Skin of body (tissue), 3 donors: ENCODE measurements at places on chromosomes 12 and 14. TPM values are rescaled to one million over a fixed set of nuclear protein-coding genes. Genes with fewer than 3 reads are reported as not detected.

Gene ZNF140
- total RNA-seq = 39.3 TPM

DNA sequence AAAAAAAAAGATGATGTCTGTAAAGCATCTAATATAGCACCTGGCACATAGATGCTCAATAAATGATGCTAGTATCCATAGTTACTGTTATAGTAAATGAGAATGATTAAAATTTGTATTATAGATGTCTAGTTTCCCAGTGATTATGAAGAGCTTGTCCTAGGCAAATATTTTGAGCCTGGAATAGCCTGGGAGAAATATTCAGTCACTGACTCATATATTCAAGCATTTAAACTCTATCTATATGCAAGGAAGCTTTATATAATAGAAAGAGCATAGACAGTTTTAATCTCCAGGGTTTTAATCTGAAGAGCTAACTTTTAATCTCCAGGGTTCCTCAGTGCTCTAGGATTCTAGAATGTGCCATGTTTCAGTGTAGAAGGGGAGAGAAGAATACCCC, 91.5 kb upstream of the VASH1 start:
- DNase-seq = no peak

- DNase-seq = no peak
Measured at GRCh38 chr12:101051901-101052550, 158.0 kb downstream of the SLC5A8 start.

DNA sequence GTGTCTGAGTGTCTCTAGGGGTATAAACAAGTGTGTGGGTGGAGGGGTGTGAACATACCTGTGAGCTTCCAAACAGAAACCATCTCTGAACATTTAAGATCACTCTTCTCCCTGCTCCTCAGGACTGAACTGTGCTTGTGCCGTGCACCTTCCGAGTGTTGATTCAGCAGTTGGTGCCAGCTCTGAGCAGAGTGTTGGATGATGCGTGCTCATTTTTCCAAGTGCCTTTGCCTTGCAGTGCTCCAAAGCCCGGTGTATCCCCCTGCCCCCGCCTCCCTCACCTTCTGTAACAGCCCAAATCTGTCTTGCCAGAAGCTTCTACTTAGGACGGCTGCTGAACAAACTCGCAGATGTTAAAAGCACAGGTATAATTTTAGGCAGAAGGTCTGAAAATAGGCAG, 4.4 kb downstream of the WSCD2 start:
- no peak for DNase-seq

Gene AMIGO2
- total RNA-seq = 7.8 TPM

Gene HVCN1
- 4.1 TPM for total RNA-seq

- no peak for DNase-seq
Measured at GRCh38 chr12:92277795-92278194, 132.1 kb upstream of the BTG1 start.

Gene CLECL1
- not detected for total RNA-seq

GRCh38 chr14:56751471-56751870, 58.8 kb downstream of the OTX2 start:
- no peak for DNase-seq

- no peak for DNase-seq
Measured at GRCh38 chr12:11623382-11623781, 26.1 kb upstream of the ETV6 start.

DNA sequence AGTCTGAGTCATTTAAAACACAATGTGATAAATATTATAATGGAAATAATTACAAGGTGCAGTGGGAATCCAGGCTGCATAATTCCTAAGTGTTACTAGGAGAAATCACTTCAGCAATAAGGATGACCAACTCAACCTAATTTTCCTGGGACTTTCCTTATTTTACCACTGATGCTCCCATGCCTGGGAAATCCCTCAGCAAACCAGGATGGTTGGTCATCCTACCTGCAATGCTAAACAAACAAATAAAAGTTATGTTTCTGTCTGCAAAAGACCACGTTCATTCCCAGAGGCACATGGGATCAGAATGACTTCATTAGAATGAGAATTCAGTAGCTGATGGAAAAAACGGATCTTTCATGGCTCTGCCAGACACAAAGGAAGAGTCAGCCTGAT, 130.8 kb upstream of the RAP1B start:
- peak; percentile 16 for DNase-seq

GRCh38 chr14:76811561-76811960, 1.1 kb downstream of the ANGEL1 start:
- no peak for DNase-seq

DNA sequence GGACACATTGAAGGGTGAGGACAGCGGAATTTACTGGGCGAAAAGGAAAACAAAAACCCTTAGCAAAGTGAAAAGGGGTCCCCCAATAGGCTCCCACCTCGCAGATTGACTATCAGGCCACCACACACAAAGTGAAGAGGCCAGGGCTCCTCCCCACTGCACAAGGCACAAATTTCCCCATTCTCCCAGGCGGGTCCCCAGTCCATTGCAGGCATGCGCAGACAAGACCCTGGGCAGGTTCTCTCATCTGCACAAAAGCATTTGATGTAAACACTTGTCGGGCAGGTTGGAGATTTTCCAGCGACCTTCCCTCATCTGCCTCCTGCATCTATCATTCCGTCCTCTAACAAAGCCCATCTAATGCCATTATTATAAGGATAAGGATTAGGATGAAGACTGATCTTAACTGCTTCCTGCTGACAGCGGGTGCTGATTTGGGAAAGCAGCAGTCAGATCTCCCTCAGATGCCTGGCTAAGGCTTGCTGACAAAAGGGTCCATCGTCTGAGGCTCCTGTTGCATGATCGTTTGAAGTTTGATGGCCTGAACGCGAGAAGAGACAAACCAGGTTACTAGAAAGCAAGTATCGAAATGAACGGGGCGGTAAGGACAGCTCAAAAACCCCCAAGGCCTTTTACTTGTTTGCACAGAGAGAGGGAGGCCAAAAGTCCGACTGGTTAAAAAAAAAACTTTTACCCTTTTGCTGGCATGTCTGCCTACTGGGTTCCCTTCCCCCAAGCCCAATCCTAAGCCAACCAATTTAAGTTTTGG, 14.4 kb downstream of the ASCL4 start:
- no peak for DNase-seq

DNA sequence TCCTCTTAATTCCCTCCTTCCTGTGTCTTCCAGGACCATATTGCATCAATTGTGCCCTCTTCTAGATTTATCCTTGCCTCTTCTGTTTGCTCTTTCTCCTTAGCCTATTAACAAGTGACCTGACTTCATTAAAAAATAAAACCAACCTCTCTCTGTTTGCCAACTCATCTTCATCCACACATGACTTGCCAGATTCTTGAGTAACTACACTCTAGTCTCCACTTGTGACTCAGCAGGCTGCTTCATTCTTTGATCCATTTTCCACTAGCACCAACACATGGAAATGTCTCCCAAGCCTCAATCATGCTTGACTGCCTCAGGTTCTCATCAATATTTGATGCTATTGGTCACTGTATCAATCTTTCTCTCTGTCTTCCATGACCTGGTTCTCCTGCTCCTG, 492.4 kb upstream of the TMPO start:
- no peak for DNase-seq

DNA sequence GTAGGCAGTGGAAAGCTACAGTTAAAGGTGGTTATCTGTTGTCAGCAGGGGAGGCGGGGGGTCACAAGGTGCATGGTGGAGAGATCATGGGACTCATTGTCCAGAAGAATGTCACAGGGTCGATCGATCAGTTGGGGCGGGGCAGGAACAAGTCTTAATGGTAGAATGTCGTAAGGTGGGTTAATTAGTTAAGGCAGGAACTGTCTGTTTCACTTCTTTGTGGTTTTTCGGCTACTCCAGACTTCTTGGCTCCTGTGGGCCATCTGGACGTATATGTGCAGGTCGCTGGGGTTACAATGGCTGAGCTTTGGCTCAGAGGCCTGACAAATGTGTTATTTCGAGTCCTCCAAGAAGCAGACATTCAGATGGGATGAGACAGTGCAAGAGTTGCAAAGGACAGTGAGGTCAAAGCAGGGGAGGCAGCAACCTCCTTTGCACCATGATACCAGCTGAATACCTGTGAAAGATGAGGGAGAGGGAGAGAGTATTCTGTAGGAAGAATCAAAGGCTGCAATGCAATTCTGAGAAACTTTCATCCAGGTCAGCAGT, 246.9 kb upstream of the TMEM132C start:
- DNase-seq = no peak

DNA sequence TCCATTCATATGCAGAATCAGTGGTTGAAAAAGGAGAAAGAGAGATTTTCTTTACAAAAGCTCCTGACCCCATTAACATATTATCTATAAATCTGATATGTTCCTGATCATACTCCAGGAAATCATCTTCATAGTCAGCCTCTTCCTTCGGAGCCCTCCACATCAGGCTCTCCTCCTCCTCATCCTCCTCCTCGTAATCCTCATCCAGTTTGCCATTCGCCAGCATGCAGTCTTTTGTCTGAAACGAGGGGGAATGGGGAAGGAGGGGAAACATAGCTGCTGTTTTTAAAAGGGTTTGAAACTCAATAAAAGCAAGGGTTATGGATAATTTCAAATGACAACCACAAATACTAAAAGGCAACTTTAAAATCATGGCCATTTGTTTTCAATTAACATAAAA, 60.9 kb downstream of the DICER1 start:
- DNase-seq = no peak

DNA sequence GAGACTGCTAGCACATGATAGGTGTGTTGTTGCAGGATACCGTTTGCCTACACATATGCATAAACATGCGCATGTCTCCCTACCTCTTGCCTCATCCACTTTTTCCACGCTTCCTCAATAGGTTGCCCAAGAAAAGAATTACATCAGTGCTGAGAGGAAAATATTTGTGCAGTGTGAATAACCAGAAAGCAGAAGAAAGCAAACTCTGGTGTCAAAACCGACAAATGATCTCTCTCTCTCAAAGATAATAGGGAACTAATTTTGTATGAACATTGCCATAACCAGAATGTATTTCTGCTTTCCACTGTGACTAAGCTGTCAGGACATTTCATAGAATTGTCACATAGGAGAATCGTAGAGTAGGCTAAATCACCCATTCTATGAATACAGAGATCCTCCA, 1.3 kb downstream of the CLEC7A start:
- DNase-seq = no peak

GRCh38 chr12:103728323-103728722, 112.7 kb downstream of the NT5DC3 start:
- no peak for DNase-seq

Gene NRIP2
- total RNA-seq = 0.79 TPM

Gene NTF3
- 4.7 TPM for total RNA-seq

Gene C12orf54
- not detected for total RNA-seq

DNA sequence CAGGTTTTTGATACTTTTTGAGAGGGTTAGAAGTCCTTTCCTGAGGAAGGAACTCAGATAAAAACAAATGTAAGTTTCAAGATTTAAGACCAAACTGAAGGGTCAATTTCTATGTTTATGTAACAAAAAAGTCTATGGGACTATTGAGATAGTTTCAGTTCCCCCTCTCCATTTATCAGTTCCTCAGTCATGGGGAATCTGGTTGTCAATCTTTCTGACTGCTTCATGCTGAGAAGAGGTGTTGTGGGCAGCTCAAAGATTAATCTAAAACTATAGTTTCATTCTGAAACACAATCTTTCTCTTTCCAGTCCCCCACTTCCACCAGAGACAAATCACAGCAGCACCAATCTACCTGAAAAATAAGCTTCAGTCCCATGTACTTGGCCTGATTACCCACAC, 93.7 kb downstream of the KCNMB4 start:
- DNase-seq = no peak

Gene FAM186B
- 0.59 TPM for total RNA-seq

Gene PLEKHD1
- 0.20 TPM for total RNA-seq

DNA sequence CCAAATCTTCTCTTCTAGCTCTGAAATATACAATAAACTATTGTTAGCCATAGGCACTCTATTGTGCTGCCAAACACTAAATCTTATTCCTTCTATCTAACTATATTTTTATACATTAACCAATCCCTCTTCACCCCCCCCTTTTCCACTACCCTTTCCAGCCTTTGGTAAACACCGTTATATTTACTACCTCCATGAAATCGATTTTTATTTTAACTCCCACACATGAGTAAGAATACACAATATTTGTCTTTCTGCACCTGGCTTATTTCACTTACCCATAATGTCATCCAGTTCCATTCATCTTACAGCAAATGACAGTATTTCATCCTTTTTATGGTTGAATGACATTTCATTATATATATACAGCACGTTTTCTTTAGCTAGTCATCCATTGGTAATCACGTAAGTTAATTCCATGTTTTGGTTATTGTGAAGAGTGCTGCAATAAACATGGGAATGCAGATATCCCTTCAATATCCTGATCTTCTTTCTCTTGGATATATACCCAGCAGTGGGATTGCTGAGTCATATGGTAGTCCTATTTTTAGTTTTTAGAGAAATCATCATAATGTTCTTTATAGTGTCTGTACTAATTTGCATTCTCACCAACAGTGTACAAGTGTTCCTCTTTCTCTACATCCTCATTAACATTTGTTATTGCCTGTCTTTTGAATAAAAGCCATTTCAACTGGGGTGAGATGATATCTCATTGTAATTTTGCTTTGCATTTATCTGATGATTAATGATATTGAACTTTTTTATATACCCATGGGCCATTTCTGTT, 34.2 kb upstream of the PLBD1 start:
- DNase-seq = no peak

GRCh38 chr12:20309504-20310148, 58.7 kb upstream of the PDE3A start:
- no peak for DNase-seq

- DNase-seq = no peak
Measured at GRCh38 chr12:82660541-82661325, 26.0 kb upstream of the TMTC2 start.

GRCh38 chr12:50317203-50317602, 33.9 kb upstream of the LIMA1 start:
- DNase-seq = no peak

DNA sequence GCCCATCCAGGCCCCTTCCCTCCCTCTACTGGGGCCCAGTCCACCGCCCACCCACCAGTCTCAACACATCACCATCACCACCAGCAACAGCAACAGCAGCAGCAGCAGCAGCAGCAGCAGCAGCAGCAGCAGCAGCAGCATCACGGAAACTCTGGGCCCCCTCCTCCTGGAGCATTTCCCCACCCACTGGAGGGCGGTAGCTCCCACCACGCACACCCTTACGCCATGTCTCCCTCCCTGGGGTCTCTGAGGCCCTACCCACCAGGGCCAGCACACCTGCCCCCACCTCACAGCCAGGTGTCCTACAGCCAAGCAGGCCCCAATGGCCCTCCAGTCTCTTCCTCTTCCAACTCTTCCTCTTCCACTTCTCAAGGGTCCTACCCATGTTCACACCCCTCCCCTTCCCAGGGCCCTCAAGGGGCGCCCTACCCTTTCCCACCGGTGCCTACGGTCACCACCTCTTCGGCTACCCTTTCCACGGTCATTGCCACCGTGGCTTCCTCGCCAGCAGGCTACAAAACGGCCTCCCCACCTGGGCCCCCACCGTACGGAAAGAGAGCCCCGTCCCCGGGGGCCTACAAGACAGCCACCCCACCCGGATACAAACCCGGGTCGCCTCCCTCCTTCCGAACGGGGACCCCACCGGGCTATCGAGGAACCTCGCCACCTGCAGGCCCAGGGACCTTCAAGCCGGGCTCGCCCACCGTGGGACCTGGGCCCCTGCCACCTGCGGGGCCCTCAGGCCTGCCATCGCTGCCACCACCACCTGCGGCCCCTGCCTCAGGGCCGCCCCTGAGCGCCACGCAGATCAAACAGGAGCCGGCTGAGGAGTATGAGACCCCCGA, 6.8 kb upstream of the RNU7-1 start:
- no peak for DNase-seq

- DNase-seq = no peak
Measured at GRCh38 chr12:47023311-47023710, 56.1 kb upstream of the PCED1B start.
